Hematopoietic multipotent progenitor cell treated with erythropoietin and hydrocortisone succinate and interleukin-3 and kit ligand, for 8 days (in vitro differentiated cells): ENCODE measurements at places on chromosomes 11 and 22.

- no peak for DNase-seq
Observed at GRCh38 chr11:118633979-118634378, 26.6 kb downstream of the PHLDB1 start.

GRCh38 chr11:7635137-7635536 is 38.2 kb downstream of the CYB5R2 start:
- DNase-seq, result no peak

DNA sequence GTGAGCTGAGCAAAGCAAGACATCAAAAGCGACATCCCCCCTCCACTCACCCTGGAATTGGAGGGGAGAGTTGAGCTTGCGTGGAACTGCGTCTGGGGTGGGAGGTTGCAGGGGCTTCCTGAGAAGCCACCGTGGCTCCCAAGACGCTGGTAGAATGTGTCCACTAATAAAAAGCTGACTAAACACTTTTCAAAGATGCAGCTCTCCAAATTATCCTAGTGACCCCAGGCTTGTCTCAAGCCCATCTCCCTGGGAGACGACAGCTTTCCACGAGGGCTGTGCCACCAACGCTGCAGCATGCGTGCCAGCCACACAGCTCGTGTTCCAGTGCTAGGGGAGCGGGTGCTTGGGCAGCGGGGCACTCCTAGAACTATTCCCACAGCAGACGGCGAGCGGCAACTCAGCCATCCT is 6.3 kb upstream of the GAL start:
- no peak for DNase-seq

DNA sequence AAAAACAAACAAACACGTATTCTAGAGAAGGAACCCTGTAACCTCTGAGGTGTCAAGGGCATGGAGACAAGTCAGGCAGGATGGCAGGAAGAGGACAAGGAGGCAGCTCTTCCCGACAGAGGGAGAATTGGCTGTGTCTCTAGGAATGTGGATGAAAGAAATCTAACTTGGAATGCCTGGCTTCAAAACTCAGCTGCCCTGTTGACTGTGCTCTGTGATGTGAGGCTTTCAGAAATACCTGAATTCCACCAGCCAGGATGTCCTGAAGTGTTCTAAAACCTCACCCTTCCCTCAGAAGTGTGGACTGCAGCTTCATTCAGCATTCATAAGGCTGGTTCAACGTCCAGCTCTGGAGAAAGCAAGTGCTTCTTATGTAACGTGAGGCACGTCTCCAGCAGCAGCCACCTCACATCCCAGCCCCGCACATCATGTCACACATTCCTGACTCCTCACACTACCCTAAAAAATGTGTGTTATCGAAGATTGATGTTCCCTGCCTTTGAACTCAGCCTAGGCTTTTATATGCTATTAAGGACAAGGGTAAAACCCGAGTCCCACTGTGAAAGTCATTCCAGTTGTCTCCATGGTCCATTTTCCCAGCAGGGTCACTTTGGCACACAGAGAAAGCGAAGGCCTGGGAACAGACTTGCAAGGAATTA is 398.9 kb downstream of the ETS1 start:
- DNase-seq, result no peak

DNA sequence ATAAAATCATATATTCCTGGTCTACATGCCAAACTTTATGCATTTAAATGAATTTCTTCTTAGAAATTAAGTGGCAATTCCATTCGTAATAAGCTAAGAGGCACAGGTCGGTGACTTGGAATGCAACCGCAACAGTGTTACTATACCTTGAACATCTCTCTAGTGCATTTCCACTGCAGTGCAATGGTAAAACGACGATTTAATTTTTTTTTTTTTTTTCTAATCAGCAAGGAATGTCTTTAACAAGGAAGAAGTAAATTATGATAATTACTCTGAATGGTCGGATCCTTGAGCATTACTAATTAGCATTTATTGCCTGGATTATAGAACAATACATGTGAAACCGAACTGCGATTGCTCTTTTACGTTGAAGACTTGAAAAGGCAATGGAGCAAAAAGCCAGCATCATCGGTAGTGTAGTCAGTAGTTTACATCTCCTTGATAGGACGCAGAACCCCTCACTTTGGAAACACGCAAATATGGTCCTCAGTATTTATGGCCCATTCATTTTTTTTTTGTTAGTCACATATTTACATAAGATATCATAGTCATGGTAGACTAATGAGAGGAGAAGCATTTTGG is 20.2 kb downstream of the BLID start:
- no peak for DNase-seq

DNA sequence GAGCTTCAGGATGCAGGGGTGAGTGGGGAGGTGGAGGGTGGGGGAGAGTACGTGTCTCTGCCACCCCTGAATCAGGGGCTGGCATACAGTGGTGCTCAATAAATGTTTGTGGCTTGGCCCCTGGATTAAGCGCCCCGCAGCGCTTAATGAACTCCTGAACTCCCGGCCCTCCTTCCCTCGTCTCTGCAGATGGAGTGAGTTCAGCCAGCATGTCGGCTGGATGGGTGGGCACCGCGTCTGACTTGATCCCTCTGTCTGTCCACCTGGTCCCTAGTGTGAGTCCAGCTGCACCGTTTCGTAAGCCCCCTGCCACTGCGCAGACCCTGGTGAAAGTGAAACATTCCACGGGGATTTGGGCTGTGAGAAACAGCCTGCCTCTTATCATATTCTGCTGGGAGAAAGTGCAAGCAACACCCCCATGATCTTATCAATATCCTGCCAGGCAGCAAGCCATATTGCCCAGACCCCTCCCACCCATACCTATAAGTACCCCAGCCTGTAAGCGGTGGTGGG is 12.0 kb upstream of the MRGPRD start:
- no peak for DNase-seq

GRCh38 chr11:71238941-71239340 is 13.4 kb downstream of the SHANK2 start:
- DNase-seq, result no peak

DNA sequence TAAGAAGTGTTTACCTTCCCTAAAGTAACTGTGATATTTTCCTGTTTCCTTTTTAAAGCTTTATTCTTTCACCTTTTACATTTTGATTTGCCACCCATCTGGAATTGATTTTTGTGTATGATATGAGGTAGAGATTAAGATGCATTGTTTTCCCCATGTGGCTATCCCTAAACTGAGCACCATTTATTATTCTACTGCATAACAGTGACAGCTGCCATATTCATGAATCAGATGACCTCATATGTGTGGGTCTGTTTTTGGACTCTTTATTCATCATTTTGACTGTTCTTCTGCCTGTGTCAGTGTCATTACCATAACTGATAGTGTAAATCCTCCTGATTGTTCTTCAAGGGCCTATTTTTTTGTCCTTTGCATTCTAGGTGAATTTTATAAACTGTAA is 50.8 kb downstream of the HIPK3 start:
- DNase-seq, result no peak

- DNase-seq, result no peak
Observed at GRCh38 chr11:101126551-101127196, 2.9 kb downstream of the PGR start.

DNA sequence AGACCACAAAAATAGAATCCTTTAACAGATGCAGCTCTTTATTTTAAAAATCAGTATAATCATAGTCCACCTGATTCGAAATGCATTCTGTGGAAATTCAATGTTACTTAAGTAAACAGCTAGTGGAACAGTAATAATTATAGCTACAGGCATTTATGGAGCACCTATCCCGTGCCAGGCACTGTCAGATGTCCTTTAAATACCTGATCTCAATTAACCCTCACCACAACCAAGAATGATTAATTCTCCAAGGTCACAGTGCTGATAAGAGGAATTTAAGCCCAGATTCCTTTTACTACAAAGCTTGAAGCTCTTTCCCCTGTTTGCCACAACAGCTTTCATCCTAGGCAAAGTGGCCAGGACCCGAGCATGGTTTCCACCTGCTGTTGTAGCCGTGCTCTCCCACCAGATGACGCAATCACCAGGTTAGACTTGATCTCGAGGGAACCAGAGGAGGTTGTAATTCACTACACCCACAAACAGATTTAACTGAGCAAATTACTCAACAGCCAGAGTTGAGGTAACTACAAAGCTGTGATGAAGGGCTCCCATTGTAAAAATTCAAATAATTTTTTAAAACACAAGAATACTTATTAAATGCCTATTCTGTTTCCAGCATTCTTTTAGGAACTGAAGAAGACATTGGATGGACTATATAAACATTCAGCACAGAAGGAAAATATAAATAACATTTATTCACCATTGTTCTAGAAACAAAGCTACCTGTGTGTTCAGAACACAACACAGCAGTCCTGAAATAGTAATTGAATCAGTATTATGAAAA is 10.3 kb downstream of the PRDM10 start:
- DNase-seq, result peak; percentile 69

DNA sequence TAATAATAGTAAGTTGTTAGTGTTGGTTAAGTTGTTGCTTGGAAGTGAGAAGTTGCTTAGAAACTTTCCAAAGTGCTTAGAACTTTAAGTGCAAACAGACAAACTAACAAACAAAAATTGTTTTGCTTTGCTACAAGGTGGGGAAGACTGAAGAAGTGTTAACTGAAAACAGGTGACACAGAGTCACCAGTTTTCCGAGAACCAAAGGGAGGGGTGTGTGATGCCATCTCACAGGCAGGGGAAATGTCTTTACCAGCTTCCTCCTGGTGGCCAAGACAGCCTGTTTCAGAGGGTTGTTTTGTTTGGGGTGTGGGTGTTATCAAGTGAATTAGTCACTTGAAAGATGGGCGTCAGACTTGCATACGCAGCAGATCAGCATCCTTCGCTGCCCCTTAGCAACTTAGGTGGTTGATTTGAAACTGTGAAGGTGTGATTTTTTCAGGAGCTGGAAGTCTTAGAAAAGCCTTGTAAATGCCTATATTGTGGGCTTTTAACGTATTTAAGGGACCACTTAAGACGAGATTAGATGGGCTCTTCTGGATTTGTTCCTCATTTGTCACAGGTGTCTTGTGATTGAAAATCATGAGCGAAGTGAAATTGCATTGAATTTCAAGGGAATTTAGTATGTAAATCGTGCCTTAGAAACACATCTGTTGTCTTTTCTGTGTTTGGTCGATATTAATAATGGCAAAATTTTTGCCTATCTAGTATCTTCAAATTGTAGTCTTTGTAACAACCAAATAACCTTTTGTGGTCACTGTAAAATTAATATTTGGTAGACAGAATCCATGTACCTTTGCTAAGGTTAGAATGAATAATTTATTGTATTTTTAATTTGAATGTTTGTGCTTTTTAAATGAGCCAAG is 2.7 kb downstream of the NEAT1 start:
- DNase-seq, result peak; percentile 91

DNA sequence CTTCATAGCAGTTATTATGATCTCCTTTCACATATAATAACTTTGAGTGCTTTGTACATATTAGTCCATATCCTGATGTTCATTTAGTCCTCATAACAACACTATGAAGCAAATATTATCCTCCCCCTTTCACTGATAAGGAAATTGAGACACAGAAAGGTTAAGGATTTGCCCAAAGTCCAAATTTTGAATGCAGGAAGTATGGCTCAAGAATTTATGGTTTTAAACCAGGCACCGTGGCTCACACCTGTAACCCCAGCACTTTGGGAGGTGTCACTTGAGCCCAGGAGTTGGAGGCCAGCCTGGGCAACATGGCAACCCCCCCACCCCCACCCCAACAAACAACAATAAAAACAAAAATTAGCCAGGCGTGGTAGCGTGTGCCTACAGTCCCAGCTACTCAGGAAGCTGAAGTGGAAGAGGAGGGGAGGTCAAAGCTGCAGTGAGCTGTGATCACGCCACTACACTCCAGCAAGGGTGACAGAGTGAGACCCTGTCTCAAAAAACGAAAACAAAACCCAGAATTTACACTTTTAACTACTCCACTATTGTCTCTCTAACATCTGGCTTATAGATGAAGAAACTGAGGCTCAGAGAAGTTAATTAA is 8.6 kb downstream of the CCDC34 start:
- DNase-seq, result no peak

GRCh38 chr11:73965764-73966121 is 14.9 kb downstream of the DNAJB13 start:
- no peak for DNase-seq

DNA sequence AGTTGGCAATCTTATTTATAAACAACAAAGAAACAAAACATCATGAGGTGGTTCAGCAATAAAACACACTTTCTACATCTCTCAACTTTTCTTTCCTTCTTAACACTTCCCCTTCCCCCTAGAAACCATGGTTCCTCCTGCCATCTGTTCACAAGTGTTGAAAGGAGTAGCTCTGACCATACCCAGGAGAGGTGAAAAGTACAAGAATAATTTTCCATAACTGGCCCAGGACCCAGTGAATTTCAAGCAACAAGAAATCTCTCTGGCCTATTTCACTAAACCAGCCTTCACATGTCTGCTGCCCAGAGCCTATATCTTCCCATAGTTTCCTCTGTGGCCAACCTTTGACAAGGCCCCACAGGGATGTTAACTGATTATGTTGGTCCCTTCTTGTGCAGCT is 98.2 kb upstream of the CEP126 start:
- DNase-seq, result no peak

GRCh38 chr11:130314750-130315285 is at the start of gene ZBTB44:
Gene ZBTB44 (minus strand): TSS chr11:130314917. CDS start chr11:130261873, 53,044 bp downstream.
- DNase-seq, result peak; percentile 92

- DNase-seq, result no peak
Observed at GRCh38 chr11:66864924-66865697, 8.2 kb downstream of the LRFN4 start.

- no peak for DNase-seq
Observed at GRCh38 chr11:65069217-65069616, 10.9 kb upstream of the NAALADL1 start.

- DNase-seq, result no peak
Observed at GRCh38 chr11:46856605-46857343, 10.7 kb upstream of the CKAP5 start.

- DNase-seq, result peak; percentile 53
Observed at GRCh38 chr11:2928605-2929530, at the start of gene PHLDA2. Gene PHLDA2 (minus strand): TSS chr11:2929420. CDS start chr11:2929364, 56 bp downstream.

- no peak for DNase-seq
Observed at GRCh38 chr11:69791276-69792180, 16.4 kb upstream of the FGF4 start.

- DNase-seq, result peak; percentile 91
Observed at GRCh38 chr11:74205181-74205580, 34.1 kb downstream of the PPME1 start.

DNA sequence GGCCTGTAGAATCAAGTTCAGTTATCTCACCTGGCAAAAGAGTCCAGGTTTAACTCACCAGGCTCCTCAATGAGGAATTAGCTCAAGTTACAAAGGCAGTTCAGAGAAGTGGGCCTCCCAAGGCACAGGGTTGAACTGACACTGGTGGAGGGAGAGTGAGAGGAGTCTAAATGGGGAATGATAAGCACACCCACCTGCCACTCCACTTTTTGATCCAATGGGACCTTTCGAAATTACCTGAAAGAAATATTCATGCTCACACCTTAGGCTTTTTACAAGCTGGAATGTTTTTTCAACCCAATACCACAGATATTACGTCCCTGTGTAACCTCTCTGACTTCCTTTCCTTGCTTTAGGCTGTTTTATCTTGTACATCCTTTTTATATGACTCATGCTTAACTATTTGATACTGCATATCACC is 642.7 kb upstream of the TENM4 start:
- DNase-seq, result no peak
